ENCODE measurements at places on chromosomes 3 and 15.

GRCh38 chr3:61686228-61686648, 124.9 kb downstream of the PTPRG start:
- no peak for DNase-seq

GRCh38 chr3:123568034-123568433, 16.8 kb downstream of the HACD2 start:
- DNase-seq = no peak

DNA sequence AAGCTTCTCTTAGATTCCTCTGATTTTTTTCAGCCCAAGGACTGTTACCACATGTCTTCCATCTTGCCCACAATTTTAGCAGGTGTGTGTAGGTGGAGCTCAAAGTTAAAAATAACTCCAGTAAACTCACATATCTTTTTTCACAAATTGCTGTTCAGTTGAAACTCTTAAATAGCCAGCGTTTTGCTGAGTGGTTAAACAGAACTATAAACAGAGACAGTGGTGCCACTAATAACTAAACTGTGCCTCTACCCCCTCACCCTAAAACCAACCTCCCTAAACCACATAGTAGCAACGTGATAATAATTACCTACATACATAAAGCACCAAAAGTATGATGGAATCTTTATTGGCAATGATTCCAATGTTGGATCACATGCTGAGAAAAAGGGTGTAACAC, 525.1 kb downstream of the PDCD6IP start:
- DNase-seq = no peak

DNA sequence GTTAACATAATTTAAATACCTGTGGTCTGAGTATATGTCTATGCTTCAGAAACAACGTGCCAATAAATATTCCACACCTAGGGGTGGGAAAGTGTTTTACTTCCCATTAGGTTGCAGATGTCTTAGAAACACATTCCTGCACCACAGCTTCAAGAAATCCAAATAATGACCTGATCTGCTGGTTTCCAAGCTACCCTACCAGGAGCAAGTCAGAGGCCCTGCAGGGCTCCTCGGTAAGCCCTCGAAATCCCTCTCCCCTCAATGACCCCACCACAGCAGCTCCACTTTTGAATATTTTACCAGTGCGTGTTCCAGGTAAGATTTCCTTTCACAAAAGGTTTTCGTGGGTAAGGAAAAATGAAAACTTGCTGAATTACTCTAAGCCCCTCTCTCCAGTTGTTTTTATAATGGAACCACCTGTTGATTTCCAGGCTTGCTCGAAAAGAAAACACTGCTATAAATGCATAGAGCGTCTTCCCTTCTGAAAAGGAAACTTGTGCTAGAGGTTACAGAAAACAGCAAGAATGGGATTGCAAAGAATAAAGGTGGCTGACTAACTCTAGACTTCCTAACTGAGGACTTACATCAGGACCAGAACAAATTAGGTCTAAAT, 12.6 kb downstream of the IL12A start:
- DNase-seq = no peak

- no peak for DNase-seq
Observed at GRCh38 chr3:143483214-143483613, 363.6 kb downstream of the CHST2 start.

DNA sequence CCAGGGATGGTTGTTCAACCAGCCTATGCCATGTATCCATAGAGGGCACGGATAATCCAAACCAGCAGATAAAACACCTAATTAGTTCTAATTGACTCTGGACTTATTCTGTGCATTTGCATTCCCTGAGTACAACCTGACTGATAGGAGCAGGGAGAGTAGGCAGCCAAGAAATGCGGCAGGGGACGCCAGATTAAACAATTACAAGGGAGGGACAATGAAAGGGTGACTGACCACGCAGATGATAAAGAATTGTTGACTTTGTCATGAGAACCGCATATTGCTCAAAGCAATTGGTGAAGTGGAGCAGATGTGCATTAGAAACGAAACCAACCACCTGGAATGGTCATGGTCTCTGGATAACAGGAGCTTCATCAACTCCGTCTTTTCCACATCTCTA, 369.1 kb upstream of the FRG2C start:
- no peak for DNase-seq

DNA sequence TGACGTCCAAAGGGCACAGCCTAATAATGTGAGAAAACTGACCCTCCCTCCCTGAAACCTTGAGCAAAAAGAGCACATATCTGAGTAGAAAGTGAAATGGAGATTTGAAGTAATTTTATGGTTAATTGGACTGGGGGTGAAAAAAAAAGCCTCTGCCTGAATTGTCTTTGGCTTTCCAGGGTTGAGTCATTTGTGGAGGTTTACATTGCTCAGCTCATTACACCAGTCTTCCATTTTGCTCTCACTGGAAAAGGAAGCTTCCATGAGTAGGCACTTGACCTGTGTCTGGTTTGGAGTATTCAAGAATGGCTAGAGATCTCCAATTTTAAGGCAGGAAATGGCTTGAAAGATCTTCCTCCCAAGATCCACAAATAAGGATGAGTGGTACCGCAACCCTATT, 273.9 kb downstream of the PDCD6IP start:
- DNase-seq = no peak

- DNase-seq = peak; percentile 41
Observed at GRCh38 chr3:125150525-125151441, 61.8 kb downstream of the SLC12A8 start.

- DNase-seq = no peak
Observed at GRCh38 chr3:98731720-98732285, 31.3 kb upstream of the ST3GAL6 start.

GRCh38 chr15:46865155-46865554, 852.1 kb upstream of the SEMA6D start:
- DNase-seq = no peak

DNA sequence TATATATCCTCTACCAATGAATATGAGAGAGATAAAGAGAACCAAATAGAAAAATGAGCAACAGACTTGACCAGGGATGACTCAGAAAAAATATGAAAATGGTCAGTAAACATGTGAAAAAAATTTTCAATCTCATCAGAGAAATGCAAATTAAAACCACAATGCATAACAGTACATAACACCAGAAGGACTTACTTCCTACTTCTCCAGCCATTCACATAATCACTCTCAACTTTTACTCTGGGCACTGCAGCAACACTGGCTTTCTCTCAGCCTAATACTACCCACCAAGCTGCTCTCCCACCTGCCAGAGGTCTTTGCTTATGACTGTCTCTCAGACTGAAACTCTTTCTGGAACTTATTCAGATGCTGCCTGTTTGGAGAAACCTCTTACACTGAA, 49.4 kb downstream of the DPH6 start:
- no peak for DNase-seq

- no peak for DNase-seq
Observed at GRCh38 chr15:31376511-31376910, 49.9 kb downstream of the KLF13 start.

GRCh38 chr3:42412526-42413155, 2.2 kb upstream of the LYZL4 start:
- DNase-seq = no peak

GRCh38 chr3:74447221-74447620, 167.2 kb downstream of the CNTN3 start:
- no peak for DNase-seq

- no peak for DNase-seq
Observed at GRCh38 chr3:195267096-195267495, 3.9 kb downstream of the XXYLT1 start.

GRCh38 chr15:79209116-79209515, 73.4 kb upstream of the ANKRD34C start:
- DNase-seq = no peak

- no peak for DNase-seq
Observed at GRCh38 chr3:151371526-151371925, 13.0 kb downstream of the P2RY12 start.

DNA sequence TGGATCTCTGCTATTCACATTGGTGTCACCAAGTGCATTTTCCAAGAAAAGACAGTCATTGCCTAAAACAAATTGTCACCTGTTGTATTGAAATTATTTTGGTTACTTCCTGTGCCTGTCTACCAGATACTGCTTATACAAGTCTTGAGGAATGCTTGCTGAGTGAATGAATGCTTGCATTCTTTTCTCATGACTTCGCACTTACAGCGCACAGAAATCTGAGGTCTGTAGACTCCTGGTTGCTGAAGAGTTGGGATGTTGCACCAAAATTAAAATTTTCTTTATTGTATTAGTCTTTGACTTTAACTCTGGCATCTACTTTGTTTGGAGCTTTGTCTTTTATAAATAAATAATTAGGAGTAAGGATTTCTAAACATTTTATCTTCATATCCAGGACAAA, 28.4 kb downstream of the SH3GL3 start:
- no peak for DNase-seq

DNA sequence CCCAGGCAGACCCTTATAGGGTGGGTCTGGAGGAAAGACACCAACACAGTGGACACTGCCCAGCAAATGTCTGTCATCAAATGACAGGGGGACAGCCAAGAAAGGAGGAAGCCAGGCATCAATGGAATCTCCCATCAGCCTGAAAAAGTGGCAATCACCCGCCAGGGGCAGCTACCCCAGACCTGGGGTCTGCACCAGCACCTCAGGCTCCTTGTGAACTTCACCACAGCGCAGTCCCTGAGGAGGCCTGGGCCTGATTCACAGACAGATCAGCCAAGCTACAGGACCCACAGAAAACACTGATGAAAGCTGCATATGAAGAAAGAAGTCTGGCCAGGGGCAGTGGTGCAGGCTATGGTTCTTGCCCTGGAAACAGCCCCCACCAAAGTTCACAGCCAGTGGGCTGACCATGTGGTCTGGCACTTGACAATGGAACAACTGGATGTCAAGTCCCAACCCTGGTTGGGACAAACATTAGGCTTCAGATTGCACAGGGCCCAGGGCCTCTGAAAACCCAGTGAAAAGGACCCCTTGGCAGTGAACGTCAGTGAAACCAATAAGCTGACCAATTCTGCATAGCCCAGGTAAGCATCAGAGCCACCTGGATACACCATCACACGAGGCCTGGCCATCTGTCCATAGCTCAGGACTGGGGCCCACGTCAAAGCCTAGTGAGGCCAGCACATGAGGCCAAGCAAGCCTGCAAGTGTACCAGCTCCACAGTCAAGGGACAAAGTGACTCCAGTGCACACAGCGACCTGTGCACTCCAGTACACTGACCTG, 29.1 kb downstream of the ALS2CL start:
- DNase-seq = no peak

DNA sequence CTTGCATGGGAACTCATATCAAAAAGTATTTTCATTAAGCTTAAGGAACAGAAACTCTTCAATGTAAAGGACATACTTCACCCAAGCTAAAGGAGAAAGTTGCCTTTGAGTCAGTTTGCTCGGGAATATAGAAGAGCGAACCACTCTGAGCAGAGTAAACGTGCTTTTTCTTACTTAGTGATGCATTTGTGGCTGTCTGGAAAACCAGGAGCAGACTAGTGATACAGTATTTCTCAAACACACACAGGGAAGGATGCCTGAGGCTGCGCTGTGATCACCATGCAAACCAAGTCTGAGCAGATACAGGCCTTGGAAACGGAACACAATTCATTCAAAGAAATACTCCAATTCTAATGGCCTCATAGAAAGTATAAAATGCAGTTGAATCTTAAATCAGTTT, 121.0 kb upstream of the CDIN1 start:
- no peak for DNase-seq

GRCh38 chr15:101451266-101451799, 38.2 kb downstream of the PCSK6 start:
- no peak for DNase-seq

GRCh38 chr15:57551715-57552677, 39.7 kb upstream of the MYZAP start:
- DNase-seq = no peak

- no peak for DNase-seq
Observed at GRCh38 chr3:117856354-117856753, 1146.8 kb downstream of the TUSC7 start.

- no peak for DNase-seq
Observed at GRCh38 chr3:118850687-118851086, 184.0 kb downstream of the IGSF11 start.

DNA sequence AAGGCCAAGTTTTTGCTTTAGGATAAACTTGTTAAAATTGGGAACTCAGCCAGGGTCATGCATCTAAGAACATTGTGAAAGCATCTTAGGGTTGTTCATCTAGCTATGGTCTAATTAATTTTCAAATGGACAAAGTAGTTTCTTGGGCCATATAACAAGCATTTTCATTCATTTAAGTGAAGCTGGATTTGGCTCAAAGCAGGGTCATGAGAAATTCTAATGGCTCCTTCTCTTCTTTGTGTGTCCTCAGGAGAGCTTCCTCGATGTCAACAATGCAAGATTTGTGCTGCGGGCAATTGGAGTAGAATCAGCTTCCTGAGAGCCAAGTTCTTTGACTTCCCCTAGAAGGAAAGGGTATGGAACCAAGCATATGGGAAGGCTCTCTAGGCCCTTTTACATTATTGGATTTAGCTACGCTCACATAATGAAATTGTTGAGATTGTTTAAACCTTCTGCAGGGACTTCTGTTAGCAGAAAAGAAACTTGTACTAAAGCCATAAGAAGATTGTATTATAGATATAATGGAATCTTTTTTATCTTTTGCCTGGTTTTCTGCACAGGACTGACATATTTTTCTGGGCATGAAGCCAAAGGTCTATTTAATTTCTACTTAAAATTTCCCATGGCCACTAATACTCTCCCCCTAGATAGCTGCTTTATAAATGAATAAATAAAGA, 1.8 kb upstream of the SAMMSON start:
- no peak for DNase-seq

Data from NCI-H1694 (cell line).